ENCODE measurements at places on chromosomes 6 and 20. TPM values are rescaled to one million over a fixed set of nuclear protein-coding genes. Genes with fewer than 3 reads are reported as not detected.

DNA sequence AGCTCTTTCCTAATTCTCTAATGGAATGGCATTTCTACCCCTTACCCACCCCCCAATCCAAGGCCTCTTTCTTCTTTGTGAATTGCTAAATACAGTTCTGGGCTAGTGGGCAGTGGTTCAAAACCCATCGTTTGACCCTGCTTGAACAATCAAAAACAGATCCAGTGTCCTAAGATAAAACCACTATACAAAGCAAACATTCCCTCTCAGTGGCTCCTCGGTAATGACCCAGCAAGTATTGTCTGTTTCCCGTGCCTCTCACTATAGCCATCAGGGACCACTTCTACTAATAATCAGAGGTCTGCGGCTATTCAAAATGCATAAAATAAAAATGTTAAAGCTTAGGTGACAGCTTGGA, 143.5 kb upstream of the AKAP12 start:
- DNase-seq = no peak

DNA sequence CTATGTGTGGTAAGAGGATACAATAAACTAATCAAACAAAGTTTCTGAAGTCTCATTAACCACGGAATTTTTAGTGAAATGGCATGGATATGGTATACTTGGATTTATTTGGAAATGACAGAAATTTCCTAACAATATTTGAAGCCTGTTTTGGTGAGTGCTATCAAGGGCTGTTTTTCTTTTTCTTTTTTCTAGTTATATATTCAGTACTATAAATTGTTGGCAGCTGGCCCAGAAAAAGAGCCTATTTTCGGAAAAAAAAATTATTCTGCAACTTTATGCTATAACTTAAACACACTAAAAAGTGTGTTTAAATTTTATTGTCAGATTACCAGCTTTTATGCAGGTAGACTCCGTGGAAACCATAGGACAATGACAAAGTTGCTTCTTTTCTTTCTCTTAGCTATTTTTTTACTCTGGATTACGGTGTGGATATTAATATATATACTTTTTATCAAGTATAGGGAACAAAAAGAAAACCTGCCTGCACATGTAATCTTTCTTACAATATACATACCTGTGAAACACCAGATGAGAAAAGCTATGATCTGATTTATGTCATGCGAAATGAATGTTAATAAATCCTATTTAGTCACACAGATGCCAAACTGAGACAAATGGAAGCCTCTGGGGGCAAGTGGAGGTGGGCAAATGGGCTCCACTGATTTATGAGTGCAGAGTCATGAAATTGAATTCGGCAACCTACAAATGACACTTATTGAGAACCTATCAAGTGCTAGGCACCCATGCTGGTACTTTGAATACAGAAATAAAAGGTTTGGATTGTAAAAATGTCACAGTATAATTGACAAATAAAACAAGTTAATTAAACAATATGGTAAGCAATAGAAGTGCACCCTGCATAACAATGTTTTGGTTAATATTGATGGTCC, 919.5 kb upstream of the FLRT3 start:
- no peak for DNase-seq

DNA sequence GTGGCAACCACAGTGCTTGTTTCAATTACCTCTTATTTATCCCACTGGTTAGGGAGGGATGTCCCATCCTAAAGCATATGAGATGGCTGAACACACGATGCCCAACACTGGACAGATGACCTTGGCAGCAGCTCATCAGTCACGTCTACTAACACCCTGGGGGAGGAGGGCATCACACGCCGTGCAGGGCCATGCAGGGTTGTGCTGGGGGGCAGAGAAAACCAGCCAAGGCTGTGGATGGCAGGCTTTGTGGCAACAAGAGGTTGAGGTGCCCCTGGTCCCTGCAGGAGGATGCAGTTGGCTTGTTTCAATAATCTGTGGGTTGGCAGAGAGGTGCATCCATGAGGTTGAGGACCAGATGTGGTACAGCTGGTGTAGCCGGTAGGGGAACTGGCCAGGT, 293.7 kb upstream of the SULF2 start:
- no peak for DNase-seq

DNA sequence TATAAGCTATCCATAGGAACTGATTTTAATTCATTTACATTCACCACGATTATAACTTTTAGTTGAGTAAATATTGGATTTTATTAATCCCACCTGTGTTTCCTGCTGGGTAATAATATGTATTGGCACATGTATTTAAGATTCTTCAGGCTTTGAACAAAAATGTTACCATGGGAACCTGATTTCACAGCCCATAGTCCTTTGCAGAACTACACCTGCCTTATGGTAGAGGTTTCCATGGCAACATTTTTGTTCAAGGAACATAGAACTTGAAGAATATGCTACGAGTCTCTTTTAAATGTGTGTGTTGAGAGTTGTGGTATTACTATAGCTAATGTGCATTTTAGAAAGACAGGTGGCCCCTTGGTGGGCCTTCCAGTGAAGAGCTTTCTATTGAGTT, 317.4 kb downstream of the SAMD5 start:
- no peak for DNase-seq

DNA sequence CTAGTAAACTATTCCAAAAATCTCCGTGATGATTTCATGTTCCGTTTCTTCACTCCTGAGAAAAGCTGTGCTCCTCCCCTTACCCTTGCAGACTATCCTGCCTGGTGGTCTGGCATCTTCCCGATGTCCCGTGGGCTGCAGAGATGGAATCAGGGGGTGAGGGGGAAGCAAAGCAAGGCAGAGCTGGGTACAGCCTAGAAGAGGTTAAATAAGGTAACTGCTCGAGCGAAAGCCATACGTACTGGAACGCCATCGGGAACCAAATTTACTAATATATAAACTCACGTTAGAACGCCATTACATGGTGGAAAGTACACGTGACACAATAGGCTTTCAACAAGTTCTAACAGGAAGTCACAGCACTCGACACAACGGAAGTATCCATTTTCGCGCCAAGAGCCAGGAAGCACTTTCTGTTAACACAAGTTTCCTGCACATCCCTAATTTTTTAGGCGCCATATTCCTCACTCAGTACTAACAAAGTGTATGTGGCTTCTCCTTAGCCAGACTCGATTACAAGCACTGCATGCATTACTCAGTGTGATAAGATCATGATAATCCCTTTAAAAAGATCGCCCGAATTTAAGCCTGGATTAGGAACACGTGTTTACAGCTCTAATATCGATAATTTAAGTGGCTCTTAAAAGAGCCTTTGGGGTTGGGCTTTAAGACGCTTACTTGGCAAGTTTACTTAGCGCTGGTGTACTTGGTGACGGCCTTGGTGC, 101.6 kb upstream of the PRSS16 start:
- DNase-seq = peak; percentile 72

DNA sequence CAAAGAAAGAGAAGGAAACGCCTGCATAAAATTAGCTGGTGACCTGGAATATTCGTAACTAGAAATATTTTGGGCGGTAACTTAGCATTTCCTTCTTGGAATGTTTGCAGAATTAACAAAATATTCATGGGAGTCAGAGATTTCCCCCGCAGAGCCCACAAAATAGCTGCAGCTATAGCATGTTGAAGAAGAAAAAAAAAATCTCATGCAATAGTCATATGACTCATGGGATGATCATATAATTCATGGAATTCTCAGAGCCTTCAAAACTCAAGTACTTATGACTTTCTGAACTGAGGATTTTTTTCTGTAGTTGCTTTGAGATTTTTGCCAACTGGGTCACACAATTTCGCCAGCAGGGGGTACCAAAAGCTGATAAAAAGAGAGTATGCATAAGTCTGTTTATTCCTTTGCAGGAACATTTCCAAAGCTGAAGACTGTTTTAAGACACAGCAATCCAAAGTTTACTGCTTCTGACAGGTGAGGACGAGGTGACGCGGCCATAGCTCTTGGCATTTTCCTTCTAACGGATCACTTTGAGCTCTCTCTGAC, 586.0 kb upstream of the CHD6 start:
- DNase-seq = no peak

GRCh38 chr6:157460182-157460999, 79.4 kb downstream of the ZDHHC14 start:
- no peak for DNase-seq

The KCNK16 gene
- total RNA-seq = not detected

- DNase-seq = no peak
Measured at GRCh38 chr6:168600381-168600780, 159.4 kb downstream of the SMOC2 start.

DNA sequence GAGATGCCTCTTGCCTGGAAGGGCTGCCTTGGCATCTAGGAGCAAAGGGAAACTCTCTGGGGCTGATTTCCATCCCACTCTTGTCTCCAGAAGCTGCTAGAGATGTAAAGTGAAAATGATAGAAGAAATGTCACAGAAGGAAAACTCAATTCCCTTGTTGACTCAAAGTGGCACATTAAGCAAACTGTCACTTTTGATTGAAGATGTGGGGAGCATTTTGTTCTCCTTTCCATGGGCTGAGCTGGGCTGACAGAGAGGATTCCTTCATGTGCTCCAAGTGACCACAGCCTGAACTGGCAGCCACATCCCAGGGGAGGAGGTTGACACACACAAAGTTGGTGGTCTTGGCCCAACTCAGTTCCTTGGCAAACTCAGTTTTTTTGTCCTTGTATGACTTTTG, 9.8 kb downstream of the GPR31 start:
- no peak for DNase-seq

The LPIN3 gene
- total RNA-seq = 32.2 TPM

DNA sequence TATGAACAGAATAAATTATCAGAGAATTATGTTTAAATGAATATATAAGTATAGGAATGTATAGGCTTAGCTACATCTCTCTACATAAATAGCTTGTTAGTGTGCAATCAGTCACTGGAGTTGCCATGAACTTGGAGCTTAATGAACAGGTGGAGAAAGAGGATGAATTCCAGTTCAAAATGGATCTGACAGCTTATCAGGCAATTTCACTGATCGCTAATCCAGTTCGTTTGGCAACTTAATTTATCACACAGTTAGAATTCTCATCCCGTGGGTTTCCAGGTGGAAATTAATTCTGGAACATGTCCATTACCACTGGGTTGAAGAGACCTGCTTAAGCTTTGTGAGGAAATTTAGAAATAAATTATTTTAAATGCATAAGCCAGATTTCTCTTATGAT, 118.1 kb downstream of the MACROD2 start:
- DNase-seq = no peak

DNA sequence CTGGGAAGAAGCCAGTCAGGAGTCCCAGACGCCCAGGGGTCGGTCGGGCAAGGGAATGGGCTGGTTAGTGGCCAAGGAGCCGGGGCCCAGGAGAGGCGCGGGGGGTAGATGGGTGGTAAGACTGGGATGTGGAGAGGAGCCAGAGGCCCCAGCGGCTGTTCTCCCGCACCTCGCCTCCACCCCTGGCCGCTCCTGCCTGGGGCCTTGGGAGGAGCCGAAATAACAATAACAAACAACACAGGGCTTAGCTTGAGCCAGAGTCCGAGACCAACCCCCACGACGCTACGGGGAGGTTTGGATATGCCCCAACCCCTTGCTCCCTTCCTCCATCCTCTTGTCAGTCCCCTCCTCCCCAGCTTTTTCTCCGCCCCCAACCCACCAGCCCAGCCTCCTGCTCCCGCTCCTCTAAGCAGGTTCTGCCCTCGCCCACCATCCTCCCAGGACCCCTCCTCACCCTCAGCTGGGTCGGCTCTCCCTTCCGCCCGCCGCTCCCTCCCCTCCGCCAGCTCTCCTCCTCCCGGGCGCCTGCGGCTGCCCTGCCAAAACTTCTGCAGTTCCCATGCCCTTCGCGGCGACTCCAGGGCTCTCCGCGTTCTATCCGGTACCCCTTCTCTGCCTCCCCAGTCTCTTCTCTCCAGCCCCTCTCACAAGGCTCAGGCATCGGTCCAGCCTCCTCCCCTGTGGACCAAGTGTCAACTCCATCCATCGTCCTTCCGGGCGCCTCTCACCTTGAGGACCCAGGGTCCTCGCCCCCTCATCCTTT, 1.1 kb downstream of the RNF39 start:
- no peak for DNase-seq

GRCh38 chr6:130846501-130846900, 19.3 kb downstream of the SMLR1 start:
- no peak for DNase-seq

The COL21A1 gene
- total RNA-seq = 0.43 TPM

- DNase-seq = no peak
Measured at GRCh38 chr6:9121549-9121948, 686.2 kb upstream of the SLC35B3 start.

The PSORS1C2 gene
- total RNA-seq = not detected

- no peak for DNase-seq
Measured at GRCh38 chr20:21272279-21272678, 30.9 kb upstream of the XRN2 start.

DNA sequence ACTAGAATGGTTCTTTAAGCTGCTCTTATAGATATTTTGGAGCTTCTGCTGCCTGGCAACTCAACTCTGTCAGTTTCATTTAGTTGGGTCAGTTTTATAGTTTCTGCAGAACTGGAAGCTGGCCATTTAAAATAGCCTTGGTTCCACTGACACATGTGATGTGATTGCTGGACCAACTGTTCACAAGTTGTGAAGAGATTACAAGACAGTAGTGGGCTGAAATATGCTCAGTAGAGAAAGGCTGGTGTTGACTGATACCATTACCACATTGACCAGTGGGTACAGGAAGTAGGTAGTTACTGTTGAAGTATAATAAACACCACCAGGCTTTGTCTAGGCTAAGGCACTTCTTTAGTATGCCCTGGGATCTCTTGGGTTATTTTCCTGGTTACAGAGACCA, 39.0 kb downstream of the BCKDHB start:
- no peak for DNase-seq

The PROKR2 gene
- not detected for total RNA-seq

DNA sequence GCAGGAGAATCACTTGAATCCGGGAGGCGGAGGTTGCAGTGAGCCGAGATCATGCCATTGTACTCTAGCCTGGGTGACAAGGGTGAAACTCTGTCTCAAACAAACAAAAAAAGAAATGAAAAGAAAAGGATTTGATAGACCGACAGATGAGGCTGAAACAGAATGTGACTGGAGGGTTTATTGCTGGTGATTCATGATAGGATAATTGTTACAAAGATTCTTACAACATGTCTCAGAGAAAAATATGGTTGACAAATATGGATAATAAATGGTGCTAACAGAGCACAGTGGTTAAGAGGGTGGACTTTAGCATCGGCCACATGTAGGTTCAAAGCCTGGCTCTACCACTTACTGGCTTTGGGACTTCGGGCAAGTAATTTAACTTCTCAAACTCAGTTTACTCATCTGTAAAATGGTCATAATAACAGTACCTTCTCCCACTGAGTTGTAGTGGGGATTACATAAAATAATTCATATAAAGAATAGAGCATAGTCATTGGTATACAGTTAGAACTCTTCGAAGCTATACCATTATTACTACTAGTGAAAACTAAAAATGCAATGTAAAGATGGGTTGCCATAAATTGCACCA, 131.9 kb downstream of the MAP3K7 start:
- no peak for DNase-seq

DNA sequence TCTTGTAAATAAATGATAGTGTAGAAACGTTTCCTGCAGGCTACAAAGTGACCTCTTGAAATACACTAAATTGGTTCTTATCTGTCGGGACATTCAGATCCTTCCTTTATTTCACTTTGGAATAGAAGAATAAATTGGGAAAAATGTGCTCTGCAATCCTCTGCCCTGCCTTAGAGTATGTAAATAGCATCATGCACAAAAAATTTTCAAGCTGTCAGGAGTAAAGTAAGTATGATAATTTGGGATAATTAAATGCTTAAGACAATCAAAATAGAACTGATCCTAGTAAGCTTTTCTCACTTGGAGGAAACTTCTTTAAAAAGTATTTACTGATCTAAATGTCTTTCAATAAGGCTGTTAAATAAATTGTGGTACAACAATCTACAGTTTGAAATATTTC, 3.1 kb upstream of the TPBG start:
- DNase-seq = no peak

The SSTR4 gene
- not detected for total RNA-seq

The FAM83D gene
- 2.9 TPM for total RNA-seq

GRCh38 chr20:10495173-10495572, 60.1 kb downstream of the SLX4IP start:
- DNase-seq = no peak
